NCI-H1048 (cell line): ENCODE measurements at places on chromosomes 1 and 21.

GRCh38 chr1:97392701-97393100 lies 528.1 kb downstream of the DPYD start:
- DNase-seq = no peak

GRCh38 chr1:94698356-94698755 lies 121.8 kb upstream of the SLC44A3 start:
- no peak for DNase-seq

DNA sequence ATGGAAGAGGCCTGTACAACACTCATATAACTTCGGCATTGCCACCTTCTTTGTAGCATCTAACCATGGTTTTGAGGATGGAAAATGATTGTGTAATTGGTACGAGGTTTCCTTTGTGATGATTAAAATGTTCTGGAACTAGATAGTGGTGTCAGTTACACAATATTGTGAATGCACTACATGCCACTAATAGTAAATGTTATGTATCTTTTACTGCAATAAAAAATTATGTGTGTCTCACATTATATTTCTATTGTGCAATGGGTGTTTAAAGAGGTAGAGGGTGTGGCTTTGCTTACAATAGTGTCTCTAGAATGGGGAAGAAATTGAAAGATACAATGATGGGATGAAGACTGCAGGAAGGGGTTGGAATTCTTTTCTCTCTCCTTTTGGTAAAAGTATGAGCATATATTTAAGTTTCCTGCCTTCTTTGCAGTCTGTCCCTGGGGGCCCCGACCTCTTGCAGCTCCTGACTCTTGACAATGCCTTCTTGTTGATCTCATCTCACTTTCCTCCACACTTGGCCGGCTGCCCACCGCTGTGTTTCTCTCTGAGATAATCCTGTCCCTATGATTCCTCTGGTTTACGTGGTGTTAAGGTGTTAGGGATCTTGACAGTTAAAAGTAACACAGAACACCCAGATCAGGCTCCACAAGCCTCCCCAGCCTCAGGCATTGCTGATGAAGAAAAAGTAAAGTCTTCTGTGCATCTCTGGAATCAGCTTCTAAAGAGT lies 39.3 kb downstream of the MTARC1 start:
- DNase-seq = no peak

DNA sequence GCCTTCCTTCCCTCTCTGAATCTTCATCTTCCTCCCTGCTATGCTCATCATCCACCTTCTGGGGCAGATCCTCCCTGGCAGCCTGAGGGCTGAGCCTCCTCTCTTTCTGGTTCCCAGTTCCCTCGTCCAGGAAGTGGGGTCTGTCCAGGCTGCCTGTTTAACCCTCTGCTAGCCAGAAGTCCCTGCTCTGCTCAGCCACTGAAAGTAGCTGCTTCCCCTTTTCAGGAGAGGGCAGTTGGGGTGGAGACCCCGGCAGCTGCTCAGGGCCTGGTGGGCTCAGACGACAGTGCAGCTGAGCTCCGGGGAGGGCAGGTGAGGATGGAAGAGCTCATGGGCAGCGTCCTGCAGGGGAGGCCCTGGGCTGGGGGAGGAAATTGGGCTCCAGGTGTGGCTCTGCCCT lies 43.1 kb upstream of the ETV3 start:
- DNase-seq = no peak

GRCh38 chr1:81170721-81171120 lies 630.0 kb upstream of the ADGRL2 start:
- DNase-seq = no peak

DNA sequence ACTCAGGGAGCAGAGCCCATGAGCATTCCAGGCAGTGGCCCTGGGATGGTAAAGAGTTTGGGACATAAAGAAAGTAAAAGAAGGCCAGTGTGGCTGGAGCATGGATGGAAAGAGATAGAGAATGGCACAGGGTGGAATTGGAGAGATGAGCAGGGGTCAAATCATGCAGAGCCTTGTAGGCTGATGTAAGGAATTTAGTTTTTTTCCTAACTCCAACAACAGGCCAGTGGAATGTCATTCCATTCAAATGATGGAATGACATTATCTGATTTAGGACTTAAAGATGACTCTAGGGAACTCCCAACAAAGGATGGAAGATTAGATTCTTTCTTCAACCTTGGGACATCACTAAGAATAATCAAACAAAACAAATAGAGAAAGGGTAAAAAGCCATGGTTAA lies 12.8 kb upstream of the S100A2 start:
- no peak for DNase-seq

DNA sequence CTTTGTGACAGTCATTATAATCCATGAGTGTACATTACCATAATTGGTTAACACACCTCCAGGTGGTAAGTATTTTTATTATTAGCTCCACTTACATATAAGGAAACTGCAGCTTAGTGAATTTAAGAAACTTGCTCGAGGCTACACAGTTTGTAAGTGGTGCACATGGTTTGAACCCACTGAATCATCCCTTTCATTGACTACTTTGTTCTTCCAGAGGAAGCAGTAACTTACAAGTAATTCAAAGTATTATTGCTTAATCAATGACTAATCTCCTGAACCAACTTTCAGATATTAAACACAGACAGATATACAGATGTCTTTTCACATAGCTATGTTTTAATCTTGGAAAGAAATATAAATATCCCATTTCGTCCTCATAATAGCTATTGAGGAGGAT lies 18.7 kb upstream of the CLDN8 start:
- DNase-seq = no peak

DNA sequence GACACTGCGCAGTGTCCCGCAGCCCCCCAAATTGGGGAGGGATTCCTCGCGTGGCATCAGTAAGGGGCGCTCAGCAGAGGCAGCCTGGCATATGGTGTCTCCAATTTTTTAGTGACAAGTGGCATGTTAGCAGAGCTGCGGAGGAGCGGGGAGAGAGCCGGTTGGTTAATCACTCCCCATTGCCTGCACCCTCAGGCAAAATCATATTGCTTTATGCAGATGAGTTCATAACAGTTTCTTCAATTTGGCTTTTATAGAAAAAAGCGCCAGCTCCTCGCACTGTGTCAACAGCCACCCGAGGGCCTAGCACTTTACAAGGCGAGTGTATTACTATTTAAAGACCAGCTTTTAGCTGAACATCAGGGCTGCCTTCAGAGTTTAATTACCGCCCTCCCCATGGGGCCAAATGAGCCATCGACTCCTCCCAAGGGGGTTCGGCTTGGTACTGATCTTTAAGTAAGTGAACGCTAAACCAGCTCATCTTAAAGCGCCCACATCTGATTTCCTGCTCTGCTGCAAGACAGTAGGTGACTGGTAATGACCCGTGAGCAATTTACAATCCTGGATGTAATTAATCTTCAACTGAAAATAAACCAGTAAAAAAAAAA lies 298.9 kb downstream of the DSCAM start:
- no peak for DNase-seq

- DNase-seq = no peak
These were observed 193.6 kb upstream of the KAZN start for GRCh38 chr1:14404862-14405301.

DNA sequence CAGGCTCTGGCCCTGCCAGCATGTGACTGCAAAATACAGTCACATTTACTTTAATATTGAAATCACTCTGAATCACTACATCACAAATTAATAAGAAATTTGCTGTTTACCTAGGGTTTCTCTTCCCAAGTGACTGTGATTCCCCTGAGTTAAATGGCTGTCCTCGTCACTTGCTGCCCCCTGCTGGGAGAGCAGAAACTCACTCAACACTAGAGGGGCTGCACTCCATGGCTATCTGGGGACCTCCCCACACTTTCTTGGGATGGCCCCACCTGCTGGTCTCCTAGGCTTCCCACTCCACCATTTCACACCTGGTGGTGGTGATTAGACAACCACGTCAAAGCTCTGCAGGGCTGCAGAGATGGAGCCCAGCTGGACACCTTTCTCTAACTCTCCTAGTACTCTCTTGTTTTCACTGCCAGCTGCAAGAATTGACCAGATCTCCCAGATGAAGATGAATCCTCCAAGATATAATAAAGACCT lies 63.4 kb downstream of the CD2 start:
- no peak for DNase-seq

DNA sequence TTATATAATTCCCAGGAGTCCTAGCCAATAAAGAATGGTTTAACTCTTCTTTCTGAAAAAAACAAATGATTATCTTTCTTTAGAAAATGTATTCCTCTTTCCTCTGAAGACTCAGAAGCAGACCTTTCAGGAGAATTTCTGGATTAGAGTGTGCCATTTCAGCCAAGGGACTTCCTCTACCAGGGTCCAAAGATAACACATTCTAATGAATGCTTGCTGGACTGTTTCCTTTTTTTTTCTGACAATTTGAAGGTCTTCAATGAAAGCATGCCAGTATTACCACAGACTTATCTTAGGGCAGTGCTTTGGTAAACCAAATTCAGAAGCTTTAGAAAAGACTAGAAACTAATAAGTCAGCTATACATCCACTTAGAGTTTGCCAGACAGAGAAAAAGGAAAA lies 80.5 kb downstream of the RERE start:
- no peak for DNase-seq

GRCh38 chr1:243254233-243254926 lies 701 bp downstream of the CEP170 start:
- DNase-seq = no peak

GRCh38 chr1:29945426-29945825 lies 709.1 kb downstream of the PTPRU start:
- no peak for DNase-seq

- no peak for DNase-seq
These were observed 24.3 kb upstream of the EPS8L3 start for GRCh38 chr1:109787845-109788601.

DNA sequence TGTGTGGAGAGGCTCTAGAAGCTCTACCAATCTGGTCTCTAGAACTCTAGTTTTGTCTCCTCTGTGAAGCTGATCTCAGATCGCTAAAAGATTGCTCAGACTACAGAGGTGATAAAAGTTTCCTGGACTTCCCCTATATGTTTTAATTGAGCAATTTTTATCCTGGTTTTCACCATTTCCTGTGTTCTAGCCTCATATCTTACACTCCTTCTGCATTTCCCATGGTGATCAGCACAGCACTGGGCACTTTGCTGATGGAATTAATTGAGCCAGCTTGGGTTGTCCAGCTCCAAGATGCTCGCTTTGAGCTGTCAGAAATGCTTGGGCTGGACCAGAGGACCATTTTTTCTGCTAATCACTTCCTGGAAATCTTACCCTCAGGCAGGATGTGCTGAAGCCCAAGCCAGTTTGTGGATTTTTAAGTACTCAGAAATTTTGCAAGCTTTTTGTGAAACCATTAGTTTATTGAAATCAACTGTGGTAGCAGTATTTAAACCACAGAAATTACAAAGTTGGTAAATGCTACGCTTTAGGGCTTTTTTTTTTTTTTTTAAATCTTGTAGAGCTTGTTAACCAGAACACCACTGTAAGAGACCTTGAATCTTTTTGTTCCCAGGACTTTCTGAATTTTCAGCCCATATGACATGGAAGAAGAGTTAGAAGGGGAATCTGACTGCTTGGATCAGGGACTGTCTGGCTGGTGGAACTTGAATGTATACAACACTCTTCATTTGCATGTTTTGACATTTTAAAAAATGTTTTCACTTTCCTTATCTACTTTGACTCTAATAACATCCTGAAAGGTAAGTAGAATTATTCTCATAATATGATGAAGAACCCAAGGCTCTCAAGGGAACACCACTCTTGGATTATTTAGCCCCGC lies 28.4 kb downstream of the CD48 start:
- DNase-seq = no peak

DNA sequence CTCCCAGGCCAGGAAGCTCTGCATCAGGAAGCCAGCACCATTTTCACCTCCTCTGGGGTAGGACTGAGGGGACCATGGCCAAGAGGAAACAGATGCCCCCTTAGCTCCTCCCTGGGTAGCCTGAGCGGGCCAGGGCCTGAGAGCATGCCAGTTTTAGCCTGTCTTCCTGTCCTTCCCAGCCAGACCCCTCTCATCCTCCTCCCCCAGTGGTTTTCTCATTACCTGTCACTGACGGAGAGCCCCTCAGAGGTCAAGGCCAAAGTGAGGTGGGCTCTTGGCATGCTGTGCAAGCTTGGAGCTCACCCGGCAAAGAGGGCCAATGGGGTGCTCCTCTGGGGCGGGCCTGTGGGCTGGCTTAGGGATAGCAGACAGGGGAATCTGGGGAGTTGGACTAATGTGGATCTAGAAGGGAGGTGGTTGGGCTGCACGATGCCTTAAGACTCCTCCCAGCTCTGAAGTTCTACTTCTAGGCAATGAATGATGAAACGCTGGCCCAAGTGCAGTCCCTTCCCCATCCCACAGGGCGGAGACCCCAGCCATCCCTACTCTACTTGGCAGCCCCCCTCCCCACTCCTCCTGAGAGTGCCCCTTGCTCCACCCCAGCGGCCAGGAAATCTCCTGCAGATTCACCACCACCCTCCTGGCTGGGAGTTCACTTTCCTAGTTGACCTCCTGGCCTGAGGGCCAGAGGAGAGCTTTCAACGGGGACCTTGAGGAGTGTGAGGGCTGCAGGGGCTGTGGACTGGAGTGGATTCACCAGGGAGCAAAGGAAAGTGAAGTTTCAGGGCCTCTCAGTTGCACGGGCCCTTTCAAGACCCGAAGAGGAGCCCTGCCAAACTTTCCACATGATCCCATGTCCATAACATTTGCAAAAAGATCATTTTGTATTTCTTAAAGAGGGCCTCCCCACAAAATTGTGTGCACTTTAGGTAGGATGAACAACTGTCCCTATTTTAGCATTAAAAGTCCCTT lies 9.4 kb upstream of the LMNA start:
- DNase-seq = no peak

DNA sequence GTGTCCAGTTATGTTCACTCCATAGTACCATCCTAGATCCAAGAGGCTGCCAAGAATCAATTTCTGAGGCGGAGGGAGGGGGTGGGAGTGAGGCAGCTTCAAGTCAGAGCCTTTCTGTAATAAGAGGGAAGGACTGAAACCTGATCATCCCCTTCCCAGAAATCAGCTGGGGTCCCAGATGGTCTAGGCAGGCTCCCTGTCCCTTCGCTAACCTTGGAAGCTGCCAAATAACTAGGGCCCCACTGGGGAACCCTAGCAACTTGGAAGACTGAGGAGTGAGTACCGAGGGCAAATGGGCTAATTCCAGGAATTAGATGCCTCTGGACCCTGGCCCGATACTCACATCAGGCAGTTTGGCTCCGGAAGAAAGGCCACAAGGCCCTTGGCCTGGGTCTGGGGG lies 113.3 kb downstream of the NAV1 start:
- no peak for DNase-seq
